ENCODE measurements at places on chromosomes 3 and 15. TPM values are rescaled to one million over a fixed set of nuclear protein-coding genes. Genes with fewer than 3 reads are reported as not detected.

ZBBX gene
- total RNA-seq, result not detected

CLDN11 gene
- 446 TPM for total RNA-seq

COLQ gene
- total RNA-seq, result 0.93 TPM

RBP2 gene
- total RNA-seq, result not detected

TMIE gene
- total RNA-seq, result not detected

PPM1L gene
- 2.5 TPM for total RNA-seq

CLDN18 gene
- total RNA-seq, result not detected

GOLGA6L2 gene
- not detected for total RNA-seq

GOLGA8G gene
- total RNA-seq, result not detected

CA12 gene
- 0.33 TPM for total RNA-seq

SLC2A2 gene
- total RNA-seq, result not detected

CLDN16 gene
- total RNA-seq, result 0.39 TPM

GHSR gene
- total RNA-seq, result not detected

IL20RB gene
- total RNA-seq, result 0.07 TPM

HIGD2B gene
- total RNA-seq, result not detected

ANKDD1A gene
- 0.73 TPM for total RNA-seq

BLM gene
- 9.8 TPM for total RNA-seq

CHAC1 gene
- total RNA-seq, result 5.5 TPM

CX3CR1 gene
- not detected for total RNA-seq

DUOXA1 gene
- not detected for total RNA-seq

NAALADL2 gene
- 0.13 TPM for total RNA-seq

C3orf33 gene
- total RNA-seq, result 2.0 TPM

Measured in mammary microvascular endothelial cell (primary cell).